EL (cell line): ENCODE measurements at places on chromosomes 2 and 18.
A peak's percentile ranks its signal among the peaks of the same experiment; 100 is the strongest.

DNA sequence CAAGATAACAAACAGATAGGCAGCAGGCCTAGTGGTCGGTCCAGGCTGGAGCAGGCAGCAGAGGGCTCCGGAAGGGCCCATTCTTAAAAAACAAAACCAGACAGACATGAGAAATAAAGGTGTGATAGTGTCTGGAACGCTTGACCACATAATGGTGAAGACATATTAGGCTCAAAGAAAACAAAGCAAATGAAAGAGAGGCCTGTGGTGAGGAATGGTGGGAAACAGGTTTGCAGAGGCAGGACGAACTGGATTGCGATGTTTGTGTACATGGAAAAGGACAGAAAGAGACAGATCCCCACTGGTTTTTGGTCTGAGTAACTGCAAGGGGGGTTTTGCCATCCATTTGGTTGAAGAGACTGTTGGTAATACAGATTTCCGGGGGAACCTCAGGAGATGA lies 19.9 kb downstream of the QPCT start:
- no peak for DNase-seq

DNA sequence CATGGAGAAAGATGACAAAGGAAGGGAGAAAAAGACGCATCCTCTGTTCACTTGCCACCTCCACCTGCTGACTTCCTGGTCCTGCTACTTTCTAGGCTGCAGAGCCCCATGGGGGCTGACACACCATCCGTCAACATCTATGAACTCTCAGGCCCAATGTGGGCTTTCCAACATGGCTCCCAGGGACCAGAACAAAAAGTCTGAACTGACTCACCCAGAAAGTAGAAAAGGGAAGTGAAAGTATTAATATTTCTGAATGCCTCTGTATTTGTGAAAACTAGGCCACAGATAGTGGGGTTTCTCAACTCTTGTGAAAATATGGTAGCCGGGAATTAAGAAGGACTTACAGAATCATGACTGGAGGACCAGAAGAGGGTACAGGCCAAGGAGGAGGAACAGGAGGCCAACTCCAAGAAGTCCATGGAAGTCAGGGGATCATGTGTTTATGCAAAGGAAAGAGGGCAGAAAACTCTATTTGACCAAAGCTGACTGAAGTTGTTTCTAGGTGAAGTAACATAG lies 123.1 kb upstream of the CAB39 start:
- DNase-seq = no peak

DNA sequence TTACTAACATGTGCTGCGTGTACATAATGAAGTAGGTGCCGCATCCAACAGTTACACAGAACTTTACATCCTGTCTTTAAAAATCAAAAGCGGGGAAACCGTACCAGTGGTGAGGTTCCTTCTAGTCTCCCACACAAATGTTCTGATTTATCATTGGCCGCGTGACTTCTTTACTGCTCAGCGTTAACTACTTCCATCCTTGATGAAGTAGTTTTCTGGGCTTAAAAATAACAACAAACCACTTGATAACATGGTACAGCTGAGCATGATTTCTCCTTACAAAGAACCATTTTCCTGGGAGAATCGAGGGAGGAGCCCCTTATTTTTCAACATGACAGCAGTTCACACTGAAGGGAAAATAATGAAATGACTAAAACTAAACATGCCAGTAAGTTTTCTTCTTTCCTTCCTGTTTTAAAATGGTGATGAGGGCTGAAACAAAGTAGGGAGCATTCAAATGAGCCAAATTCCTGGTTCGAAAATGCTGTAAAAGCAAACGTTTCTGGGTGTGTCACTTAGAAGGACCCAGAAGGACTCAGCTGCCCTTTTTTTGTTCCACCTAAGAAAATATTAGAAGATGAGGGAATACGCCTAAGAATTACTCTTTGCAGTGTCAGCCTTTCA lies 9.9 kb downstream of the EMILIN2 start:
- DNase-seq = no peak

DNA sequence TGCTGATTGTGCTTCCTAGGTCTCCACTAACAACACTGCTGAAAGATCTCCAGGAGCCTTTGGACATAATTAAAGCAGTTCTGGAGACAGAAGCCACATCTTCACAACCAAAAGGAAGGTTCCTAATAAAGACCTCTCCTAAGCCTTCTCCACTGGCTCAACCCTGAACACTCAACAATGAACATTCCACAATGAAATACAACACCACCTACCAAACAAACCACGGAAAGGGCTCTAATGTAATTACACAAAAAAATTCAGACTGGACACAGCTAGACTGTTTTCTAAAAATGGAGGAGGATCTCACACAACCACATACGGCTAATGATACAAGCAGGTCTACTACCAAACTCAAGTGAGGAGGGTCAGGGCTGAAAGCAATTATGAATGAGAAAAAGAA lies 43.6 kb downstream of the NOL10 start:
- no peak for DNase-seq

DNA sequence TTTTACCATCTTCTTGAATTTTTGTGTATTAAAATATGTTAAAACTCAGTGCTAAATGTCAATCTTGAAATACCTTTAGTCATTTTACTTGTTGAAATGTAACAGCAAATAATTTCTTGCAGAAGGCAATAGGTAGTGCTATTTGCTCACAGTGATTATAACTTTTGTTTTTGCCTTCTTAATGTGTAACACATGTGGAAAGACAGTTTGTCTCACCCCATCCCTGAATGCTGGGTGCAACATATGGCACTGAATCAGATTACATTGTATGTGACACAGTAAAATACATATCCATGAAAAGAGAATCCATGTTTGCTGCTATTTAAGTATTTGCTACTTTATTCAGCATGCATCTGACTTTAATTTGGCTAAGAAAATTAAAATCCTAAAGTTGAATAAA lies 35.3 kb downstream of the FRZB start:
- DNase-seq = no peak

DNA sequence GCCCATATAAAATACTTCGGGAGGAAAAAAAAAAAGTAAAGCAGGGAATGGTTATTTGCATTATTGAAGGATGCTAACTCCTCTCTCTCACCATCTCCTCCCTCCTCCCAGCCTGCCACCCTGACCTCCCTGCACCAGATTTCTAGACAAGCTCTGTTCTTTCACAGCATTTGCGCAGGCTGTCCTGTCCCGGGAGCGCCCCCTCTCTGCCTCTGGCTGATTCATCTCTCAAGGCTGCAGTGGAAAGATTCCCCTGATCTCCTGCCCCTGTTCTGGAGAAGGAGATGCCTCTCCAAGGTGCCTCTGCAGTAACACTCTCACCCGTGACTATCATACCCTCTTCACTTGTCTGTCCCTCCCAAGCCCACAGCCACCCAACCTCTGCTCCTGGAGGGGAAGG lies 38.5 kb downstream of the COL4A4 start:
- DNase-seq = no peak

- no peak for DNase-seq
Measured at GRCh38 chr2:100924122-100924519, 78.0 kb upstream of the RPL31 start.

GRCh38 chr2:7127687-7128086 lies 210.5 kb downstream of the RNF144A start:
- DNase-seq = no peak

GRCh38 chr2:100234141-100234540 lies 88.2 kb downstream of the LONRF2 start:
- peak; percentile 65 for DNase-seq

GRCh38 chr2:26161926-26162325 lies 11.0 kb upstream of the GAREM2 start:
- DNase-seq = no peak

DNA sequence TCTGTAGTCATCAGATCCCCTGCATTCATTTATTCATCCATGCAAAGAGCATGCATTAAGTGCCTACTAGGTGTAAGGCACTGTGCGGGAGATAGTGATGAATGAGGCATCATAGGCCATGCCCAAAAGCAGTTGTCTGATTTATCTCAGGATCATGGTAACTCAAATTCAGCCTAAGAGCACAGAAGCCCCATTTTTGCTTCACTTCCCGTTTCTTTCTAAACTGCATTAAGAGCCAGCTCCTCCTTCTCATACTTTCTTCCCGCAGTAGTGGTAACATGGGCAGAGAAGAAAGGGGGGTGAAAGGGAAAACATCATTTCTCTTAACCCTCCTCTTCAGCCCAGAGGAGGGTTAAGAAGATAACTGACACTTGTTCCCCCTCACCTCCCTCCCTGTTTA lies 2.9 kb downstream of the GPR45 start:
- DNase-seq = no peak

- no peak for DNase-seq
Measured at GRCh38 chr2:40165509-40165844, 286.4 kb downstream of the SLC8A1 start.

GRCh38 chr2:56539618-56540017 lies 355.8 kb downstream of the CCDC85A start:
- DNase-seq = no peak

- DNase-seq = peak; percentile 97
Measured at GRCh38 chr2:74653985-74654882, at the start of gene SEMA4F. Gene SEMA4F (plus strand): TSS chr2:74654247. CDS start chr2:74654377, 130 bp downstream.

DNA sequence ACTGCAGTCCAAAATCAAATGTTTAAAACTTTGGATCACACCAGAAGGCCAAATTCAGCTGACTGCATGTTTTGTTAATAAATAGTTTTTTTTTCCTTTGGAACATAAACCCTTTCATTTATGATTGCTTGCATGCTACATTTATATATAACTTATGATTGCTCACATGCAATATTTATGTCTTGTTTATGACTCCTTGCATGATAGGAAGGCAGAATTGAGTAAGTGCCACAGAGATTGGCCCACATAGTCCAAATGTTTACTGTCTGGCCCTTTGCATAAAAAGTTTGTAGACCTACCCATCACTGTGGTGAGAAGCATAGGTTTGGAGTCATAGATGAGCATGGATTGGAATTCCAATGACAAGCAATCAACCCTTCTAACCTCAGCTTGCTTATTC lies 30.8 kb downstream of the WDFY1 start:
- DNase-seq = no peak

DNA sequence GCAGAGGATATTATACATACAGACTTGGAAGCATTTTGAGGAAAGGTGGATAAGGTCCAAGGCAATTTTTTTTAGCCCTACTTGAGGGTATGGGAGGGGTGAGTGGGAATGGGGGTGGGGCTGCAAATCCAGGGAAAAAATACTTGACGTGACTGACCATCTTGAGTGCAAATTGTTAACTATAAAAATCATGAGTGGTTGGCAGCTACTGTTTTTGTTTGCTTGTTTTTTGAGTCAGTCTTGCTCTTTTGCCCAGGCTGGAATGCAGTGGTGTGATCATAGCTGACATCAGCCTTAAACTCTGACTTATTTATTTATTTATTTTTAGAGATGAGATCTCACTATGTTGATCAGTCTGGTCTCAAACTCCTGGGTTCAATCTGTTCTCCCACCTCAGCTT lies 458.8 kb downstream of the PIK3C3 start:
- no peak for DNase-seq

GRCh38 chr18:55290898-55291297 lies 297.1 kb downstream of the TCF4 start:
- DNase-seq = peak; percentile 79

DNA sequence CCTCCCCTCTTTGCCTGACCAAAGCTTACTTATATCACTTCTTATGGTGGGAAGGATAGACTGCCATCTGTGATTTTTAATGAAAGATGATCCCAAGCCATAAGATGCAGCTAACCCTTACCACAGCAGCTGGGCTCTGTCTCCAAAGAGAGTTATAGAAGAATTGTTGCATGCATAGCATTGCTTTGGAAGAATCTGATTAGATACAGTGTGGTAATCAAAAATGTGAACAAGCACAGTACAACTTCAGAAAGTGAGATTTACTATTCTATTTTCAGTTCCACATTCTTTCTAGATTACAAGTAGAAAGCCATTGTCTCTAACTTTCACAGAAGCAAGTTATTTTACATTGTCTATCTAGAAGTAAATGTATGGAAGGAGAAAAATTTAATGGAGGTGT lies 129.0 kb upstream of the ACVR2A start:
- DNase-seq = peak; percentile 38

- no peak for DNase-seq
Measured at GRCh38 chr18:36537289-36537688, 239.8 kb downstream of the FHOD3 start.

GRCh38 chr2:154455866-154456265 lies 242.6 kb upstream of the KCNJ3 start:
- DNase-seq = peak; percentile 1

GRCh38 chr2:145408980-145409379 lies 889.1 kb upstream of the ZEB2 start:
- DNase-seq = no peak
